NCI-H526 treated with DMSO at 0.1 percent for 48 hours (cell line): ENCODE measurements at places on chromosomes 16 and 17.

- DNase-seq = no peak
These were observed 4.5 kb downstream of the TMEM114 start for GRCh38 chr16:8585857-8586256.

DNA sequence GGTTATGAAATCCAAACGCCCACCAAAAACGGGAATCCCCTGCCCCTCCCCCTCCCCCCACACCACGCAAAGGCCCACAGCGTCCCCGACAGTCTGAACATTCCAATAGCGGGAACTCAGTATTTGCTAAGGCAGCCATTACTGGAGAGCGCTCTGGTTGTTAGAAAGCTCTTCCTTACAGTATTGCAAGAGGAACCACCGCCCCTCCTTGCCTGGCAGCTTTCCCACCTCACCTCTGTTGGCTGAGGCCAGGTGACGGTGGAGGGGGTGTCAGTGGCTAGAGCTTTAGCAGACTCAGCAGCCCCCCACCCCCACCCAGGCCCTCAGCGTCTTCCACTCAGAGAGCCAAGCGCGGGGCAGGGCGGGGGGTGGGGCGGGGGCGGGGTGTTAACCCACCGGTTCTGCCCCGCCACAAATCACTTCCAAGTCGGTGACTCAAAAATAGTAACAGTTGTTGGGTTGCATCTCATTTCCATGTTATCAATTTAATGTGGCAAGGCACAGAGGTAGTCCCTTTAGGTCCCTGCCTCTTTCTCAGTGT is 2.2 kb upstream of the PLEKHH3 start:
- peak; percentile 42 for DNase-seq

GRCh38 chr17:82058230-82058854 is 6.6 kb downstream of the GPS1 start:
- no peak for DNase-seq

- no peak for DNase-seq
These were observed 8.1 kb upstream of the TNFRSF13B start for GRCh38 chr17:16980061-16980460.
